Activated CD8-positive, alpha-beta T cell treated with anti-CD3 and anti-CD28 coated beads, Interleukin-2, amount 10 ng/mL, durations not matched to agents 7 days and 5 days (primary cell): ENCODE measurements at places on chromosomes 5 and 9.

DNA sequence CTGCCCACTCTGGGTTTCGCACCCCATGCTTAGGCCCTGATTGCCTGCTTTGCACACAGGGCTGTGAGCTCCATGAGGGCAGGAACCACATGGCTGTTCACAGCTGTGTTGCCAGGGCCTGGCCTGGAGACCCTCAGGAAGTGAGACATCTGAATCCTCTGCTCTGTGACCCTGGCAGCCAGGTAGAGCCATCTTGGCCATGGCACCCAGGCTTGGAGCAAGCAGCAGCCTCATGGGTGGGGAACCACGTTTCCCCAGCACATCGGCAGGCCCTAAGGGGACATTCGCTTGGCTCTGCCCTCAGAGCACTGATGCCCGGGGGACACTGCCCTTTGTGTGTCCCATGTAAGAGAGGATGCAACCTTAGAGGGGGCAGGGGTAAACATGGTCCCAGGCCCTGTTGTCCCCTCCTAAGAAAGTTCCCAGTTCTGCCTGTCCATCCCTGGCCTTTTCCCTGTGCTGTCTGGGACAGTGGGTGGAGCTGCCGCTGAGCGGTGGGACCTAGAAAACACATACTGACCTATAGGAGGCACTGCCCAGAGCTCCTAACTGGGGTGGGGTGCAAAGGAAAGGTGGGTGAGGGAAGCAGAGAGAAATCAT is 144.1 kb upstream of the IER5L start:
- peaks cover 18% of the 10 kb centered on the region for H3K4me1 ChIP-seq
- H3K36me3 ChIP-seq, result no peaks in the 10 kb centered on the region
- H3K27ac ChIP-seq, result no peak overlapping the region
- no peak for DNase-seq

- DNase-seq, result no peak
- H3K27me3 ChIP-seq, result no peaks in the 10 kb centered on the region
- no peak overlapping the region for H3K4me3 ChIP-seq
- no peaks in the 10 kb centered on the region for H3K4me1 ChIP-seq
- H3K27ac ChIP-seq, result no peak overlapping the region
Observed at GRCh38 chr5:864492-865167, 13.8 kb upstream of the ZDHHC11 start.

GRCh38 chr9:88980740-88981203 is 10.5 kb upstream of the S1PR3 start:
- no peaks in the 10 kb centered on the region for H3K4me1 ChIP-seq
- no peak overlapping the region for H3K4me3 ChIP-seq
- H3K36me3 ChIP-seq, result no peaks in the 10 kb centered on the region
- DNase-seq, result no peak
- no peak overlapping the region for H3K27ac ChIP-seq
- peaks cover 12% of the 10 kb centered on the region for H3K27me3 ChIP-seq

DNA sequence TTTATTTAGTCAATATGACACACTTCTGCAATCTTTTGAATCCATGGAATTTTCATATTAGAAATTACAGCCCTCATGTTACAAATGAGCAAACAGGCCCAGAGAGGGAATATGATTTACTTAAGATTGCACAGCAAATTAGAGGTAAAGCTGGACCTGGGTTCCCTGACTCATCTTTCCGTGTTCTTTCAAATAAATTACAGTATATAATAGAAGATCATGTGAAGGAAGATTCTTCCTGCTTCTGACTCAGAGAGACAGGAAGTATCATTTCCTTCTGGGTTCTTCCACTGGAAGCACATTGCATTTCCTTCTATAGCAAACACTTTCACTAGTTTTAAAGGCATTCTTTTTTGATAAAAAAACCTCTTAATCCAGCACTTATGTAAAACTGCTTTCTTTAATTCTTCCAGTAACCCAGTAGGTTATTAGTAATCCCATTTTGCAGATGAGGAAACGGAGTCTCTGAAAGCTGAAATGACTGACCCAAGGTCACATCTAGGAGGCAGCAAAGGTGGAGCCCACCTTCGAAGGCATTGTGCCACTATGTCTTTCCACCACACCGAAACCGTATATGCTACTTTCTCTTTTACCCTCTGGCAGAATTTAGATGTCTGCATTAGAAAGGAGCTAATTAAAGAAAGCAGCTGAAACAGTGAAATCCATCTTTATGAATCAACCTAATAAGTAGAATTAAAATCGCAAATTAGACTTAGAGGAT is 566.7 kb upstream of the KLF4 start:
- H3K27ac ChIP-seq, result no peak overlapping the region
- no peak for DNase-seq
- no peaks in the 10 kb centered on the region for H3K27me3 ChIP-seq
- no peak overlapping the region for H3K4me3 ChIP-seq

DNA sequence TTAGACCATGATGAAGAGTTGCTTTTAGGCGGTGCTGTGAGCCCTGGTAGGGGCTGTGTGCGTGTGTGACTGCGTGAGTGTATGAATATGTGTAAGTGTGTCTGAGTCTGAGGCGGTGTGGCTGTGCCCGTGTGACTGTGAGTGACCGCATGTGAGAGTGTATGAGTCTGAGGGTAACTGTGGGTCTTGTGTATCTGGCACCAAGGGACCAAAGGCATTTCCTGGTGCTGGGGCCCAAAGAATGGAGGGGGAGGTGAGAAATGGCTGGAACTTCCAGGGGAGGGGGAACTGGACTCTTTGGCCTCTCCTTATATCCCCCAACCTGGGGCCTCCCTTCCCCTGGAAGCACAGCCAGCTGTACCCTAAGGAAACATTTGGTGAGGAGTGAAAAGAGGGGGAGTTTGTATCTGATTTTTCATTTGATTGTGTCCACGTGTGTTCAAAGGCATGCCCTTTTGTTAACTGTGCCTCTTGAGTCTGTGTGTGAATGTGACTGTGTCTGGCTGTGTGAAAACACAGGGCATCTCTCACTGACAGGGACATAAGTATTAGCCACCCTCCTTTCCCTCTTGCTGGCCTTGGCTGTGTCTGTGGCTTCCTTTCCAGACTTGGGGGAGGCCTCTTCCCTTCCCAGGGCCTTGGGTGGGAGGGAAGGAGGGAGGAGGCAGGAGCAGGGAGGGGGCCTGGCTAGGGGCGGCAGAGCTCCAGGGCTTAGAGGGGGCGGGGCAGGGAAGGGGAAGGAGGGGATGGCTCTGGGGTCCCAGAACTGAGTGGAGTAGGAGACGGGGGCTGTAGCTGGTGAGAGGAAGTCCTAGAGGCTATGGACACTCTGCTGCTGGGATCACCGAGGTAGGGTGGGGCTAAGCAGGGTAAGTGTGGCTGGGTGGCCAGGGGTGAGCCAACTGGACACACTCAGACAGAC is 1.4 kb downstream of the IL11RA start:
- H3K4me3 ChIP-seq, result no peak overlapping the region
- H3K36me3 ChIP-seq, result peaks cover 13% of the 10 kb centered on the region
- no peaks in the 10 kb centered on the region for H3K27me3 ChIP-seq

- H3K36me3 ChIP-seq, result no peaks in the 10 kb centered on the region
- H3K27me3 ChIP-seq, result peaks cover 7% of the 10 kb centered on the region
- no peak for DNase-seq
- no peak overlapping the region for H3K27ac ChIP-seq
- no peak overlapping the region for H3K4me3 ChIP-seq
Observed at GRCh38 chr9:127035423-127035822, 87.0 kb downstream of the ANGPTL2 start.

- DNase-seq, result no peak
- H3K27ac ChIP-seq, result no peak overlapping the region
- peaks cover 4% of the 10 kb centered on the region for H3K27me3 ChIP-seq
Observed at GRCh38 chr5:159887050-159887449, 29.2 kb upstream of the ADRA1B start.

- peaks cover 50% of the 10 kb centered on the region for H3K27me3 ChIP-seq
- H3K27ac ChIP-seq, result no peak overlapping the region
- H3K4me1 ChIP-seq, result peaks cover 26% of the 10 kb centered on the region
- no peak for DNase-seq
Observed at GRCh38 chr9:127390248-127390545, 6.8 kb upstream of the SLC2A8 start.

DNA sequence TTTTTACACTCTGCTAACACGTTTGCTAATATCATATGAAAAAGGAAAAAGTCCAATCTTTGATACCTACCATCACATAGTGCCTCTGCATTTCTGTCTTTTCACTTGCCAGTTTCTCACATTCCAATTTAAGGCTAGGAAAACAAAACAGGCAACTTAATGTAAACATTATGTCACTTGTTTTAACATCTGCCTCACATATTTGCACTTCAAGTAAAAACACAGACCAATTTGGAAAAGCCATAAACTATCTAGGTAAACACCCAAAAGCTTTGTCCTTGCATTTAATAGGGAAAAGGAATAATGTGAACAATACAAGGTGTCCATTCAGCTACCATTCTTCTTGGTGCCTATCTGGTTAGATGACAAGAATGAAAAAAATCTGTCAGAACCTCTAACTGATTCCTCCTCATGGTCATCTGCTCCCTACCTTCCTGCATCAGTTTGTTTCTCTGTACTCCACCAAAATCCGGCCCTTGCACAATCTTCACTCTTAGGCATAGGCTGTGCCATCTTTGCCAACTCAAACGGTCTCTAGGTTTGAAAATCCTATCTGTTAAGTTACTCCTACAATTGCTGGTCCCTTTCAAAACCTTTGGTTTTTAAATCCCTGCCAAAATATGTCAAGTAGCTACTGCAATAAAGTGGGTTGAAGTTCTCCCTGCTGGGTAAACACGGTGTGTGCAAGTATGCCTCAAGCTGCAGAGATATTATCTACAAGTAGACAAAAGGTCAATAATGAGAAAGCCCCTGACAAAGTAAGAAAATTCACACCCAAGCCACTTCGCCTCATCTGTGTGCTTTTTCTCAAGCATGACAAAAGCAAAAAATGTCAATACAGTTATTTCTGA is 3.4 kb downstream of the TLE1 start:
- peaks cover 31% of the 10 kb centered on the region for H3K27me3 ChIP-seq
- no peak for DNase-seq
- peaks cover 29% of the 10 kb centered on the region for H3K4me1 ChIP-seq
- peaks cover 4% of the 10 kb centered on the region for H3K36me3 ChIP-seq
- H3K27ac ChIP-seq, result no peak overlapping the region

DNA sequence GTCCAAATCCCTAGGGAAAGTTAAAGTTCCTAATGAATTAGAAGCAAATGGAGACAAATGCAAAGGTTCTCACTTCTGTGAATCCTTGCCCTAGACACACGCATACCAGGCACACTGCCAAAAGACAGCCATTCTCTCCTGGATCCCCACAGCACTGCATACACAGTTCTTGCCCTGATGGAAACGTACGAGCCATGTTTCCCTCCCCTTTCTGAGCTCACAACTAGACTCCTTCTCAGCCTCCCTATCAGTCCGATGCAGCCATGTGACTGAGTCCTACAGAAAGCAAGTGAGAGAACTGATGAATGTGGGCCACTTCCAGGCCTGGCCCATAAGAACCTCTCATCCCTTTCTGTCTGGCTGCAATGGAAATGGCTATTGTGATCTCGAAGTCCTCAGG is 92.0 kb downstream of the ZNF608 start:
- no peak overlapping the region for H3K4me3 ChIP-seq
- peaks cover 25% of the 10 kb centered on the region for H3K4me1 ChIP-seq
- H3K27ac ChIP-seq, result no peak overlapping the region
- DNase-seq, result no peak

GRCh38 chr9:37531699-37532098 is 44.5 kb downstream of the FBXO10 start:
- H3K4me1 ChIP-seq, result peaks cover 9% of the 10 kb centered on the region
- no peaks in the 10 kb centered on the region for H3K36me3 ChIP-seq
- no peak overlapping the region for H3K27ac ChIP-seq
- H3K4me3 ChIP-seq, result no peak overlapping the region
- H3K27me3 ChIP-seq, result no peaks in the 10 kb centered on the region
- no peak for DNase-seq

DNA sequence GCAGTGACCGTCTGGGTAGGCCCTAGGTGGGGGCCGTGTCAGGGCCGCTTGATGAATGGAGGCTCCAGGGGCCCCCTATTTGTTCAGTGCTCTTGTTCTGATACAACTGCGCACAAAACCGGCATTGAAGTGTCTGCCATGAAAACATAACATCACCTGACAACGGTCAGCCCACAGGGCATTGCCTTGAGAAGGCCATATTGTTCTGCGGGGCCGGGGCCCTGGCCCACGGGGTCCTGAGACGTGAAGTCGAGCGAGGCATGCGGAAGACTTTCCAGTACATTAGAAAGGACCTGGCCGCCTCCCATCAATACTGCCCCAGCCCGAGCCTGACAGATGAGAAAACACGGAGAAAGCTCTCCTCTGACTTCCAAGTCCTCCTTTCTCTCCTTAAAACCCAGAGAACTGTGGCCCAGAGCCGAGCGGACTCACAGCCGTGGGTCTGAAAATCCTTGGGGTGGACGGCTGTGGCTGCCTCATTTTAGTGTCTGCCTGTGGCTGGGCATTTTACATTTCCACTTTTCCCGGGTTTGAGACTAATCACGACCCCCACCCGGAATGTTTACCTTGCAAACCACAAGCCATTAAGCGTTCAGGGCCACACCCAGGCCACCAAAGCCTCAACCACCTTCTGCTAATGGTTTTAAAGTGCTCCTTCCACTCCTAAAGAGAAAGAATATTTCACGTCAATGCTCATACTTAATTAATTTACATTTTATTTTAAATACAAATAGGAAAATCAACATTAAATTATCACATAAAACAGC is 391.0 kb upstream of the IRX2 start:
- no peak overlapping the region for H3K27ac ChIP-seq
- no peaks in the 10 kb centered on the region for H3K36me3 ChIP-seq
- H3K4me1 ChIP-seq, result no peaks in the 10 kb centered on the region

DNA sequence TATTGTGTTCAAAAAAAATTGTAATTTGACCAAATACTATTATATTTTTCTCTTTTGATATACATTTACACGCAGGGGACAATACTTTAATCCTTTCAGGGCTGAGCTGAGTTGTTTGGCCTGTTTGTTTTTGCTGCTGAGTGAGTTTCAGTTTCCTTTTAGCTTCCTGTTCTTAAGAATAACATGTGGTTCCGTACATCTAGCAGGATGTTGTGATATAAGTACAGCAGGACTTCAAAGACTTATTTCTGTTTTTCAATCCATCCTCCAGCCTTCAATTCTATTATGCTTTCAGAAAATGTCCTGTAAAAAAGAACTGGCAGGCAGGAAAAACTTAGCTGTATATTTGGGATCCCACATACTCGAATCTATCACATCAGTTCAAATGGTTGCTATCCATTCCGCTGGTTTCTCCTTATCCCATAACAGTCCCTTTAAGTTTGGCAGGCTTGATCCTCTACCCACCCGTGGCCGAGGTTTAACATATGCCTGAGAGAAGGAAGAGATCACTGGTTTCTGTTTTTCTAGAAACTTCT is 1037.3 kb upstream of the ACO1 start:
- H3K27me3 ChIP-seq, result no peaks in the 10 kb centered on the region
- H3K27ac ChIP-seq, result peak overlapping the region; percentile 87
- peaks cover 19% of the 10 kb centered on the region for H3K36me3 ChIP-seq
- peaks cover 35% of the 10 kb centered on the region for H3K4me1 ChIP-seq
- DNase-seq, result peak; percentile 51

GRCh38 chr5:122755783-122756182 is 19.1 kb upstream of the SNX2 start:
- H3K27ac ChIP-seq, result no peak overlapping the region
- H3K4me3 ChIP-seq, result no peak overlapping the region
- no peaks in the 10 kb centered on the region for H3K36me3 ChIP-seq
- DNase-seq, result no peak
- H3K27me3 ChIP-seq, result no peaks in the 10 kb centered on the region
